ENCODE measurements at places on chromosomes 16 and 17. TPM values are rescaled to one million over a fixed set of nuclear protein-coding genes. Genes with fewer than 3 reads are reported as not detected.

DNA sequence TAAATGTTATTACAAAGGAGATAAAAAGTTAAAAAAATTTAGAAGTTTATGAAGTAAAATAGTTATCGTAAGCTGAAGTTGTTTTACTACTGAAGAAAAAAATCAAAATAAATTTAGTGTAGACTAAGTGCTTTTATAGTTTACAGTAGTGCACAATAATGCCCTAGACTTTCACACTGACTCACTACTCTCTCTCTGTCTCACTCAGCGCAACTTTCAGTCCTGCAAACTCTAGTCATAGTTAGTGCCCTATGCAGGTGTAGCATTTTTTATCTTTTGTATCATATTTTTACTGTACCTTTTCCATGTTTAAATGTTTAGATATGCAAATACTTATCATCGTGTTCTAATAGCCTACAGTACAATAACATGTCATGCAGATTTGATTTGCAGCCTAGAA is 17.7 kb upstream of the TOM1L1 start:
- DNase-seq, result no peak

DNA sequence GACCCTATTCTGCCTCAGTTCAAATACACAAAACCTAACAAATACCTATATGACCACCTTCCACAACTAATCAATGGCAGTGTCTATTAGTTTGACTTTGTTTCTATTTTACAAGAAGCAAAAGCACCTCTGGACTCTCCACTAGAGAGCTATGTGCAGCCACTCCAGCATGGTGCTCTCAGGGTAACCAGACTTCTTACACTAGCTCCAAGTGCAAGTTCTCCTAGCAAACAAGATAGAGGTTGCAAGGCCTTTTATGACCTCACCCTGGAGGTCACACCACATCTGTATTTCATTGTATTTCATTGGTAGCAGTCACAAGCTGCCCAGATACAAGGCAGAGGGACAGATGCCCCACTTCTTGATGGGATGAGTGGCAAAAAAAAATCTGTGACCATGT is 8.3 kb upstream of the ZNF263 start:
- no peak for DNase-seq

GRCh38 chr16:84266451-84266850 is 26.6 kb upstream of the KCNG4 start:
- DNase-seq, result peak; percentile 71

- DNase-seq, result no peak
Measured at GRCh38 chr16:84423416-84423837, 55.1 kb downstream of the ATP2C2 start.

- no peak for DNase-seq
Measured at GRCh38 chr16:65746941-65747340, 619.5 kb upstream of the CDH5 start.

DNA sequence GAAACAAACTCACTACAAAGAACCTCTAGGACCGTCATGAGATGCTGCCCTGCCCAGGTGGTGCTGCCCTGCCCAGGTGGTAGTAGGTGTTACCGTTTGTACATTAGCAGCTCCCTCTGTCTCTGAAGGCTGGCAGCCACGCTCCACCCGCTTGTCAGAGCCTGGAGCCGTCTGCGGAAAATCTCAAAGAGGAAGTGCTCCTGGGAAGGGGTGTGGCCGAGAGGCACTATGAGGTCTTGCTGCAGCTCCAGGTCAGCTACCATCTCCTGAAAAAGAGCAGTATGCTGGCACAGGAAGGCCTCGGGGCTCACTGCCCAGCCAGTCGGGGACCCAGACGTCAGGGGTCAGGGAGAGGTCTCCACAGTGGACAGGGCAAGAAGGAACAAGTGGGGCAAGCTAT is 28.3 kb downstream of the ZNF276 start:
- no peak for DNase-seq

GRCh38 chr17:49223517-49224197 is 6.9 kb downstream of the PHOSPHO1 start:
- peak; percentile 37 for DNase-seq

DNA sequence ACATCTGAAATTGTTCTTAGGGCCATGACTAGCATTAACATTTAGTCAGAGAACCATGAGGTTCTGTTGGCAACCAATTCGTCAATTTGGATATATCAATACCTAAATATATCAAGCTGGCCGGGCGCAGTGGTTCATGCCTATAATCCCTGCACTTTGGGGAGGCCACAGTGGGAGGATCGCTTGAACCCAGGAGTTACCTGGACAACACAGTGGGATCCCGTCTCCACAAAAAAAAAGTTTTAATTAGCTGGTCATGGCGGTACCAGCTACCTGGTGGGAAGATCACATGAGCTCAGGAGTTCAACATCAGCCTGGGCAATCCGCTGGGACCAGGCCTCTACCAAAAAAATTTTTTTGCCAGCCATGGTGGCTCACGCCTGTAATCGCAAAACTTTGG is 8.4 kb downstream of the YWHAE start:
- DNase-seq, result no peak

GRCh38 chr17:27540318-27541101 is 84.3 kb downstream of the KSR1 start:
- peak; percentile 62 for DNase-seq

DNA sequence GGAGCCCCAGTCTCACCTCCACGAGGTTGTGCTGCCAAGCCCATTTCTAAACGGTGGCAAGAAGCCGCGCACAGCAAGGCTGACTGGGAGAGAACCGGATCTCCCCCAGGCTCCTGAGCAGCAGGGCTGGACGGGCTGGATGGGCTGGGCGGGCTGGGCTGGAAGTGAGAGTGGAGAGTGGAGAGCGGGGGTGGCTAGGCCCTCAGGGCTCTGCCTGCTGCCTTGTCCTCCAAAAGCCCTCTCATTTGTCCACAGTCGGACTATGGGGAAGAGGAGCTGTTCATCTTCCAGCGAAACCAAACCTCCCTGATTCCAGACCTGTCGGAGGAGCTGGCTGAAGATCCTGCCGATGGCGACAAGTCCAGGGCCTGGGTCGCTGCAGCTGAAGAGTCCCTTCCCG is 3.2 kb downstream of the DNAAF8 start:
- no peak for DNase-seq

DNA sequence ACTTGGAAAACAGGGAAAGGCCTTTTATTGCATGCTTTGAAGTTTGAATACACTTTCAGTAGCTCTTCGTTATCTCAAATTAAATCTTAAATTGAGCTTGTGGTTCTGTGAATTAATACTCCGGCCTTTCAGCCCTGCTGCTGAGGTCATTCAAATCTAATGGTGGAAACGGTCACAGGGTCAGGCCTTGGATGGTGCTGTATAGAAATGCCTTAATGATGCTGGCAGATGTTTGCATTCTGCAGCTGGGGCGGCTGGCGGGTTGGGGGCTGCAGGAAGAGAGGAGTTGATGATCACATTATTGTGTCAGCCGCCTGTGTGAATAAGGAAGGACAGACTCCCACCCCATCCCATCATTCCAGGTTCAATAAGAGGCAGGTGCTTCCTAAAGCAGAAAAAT is 723.6 kb downstream of the WWOX start:
- no peak for DNase-seq

GRCh38 chr16:67241008-67241900 is 6.0 kb downstream of the FHOD1 start:
- DNase-seq, result no peak

DNA sequence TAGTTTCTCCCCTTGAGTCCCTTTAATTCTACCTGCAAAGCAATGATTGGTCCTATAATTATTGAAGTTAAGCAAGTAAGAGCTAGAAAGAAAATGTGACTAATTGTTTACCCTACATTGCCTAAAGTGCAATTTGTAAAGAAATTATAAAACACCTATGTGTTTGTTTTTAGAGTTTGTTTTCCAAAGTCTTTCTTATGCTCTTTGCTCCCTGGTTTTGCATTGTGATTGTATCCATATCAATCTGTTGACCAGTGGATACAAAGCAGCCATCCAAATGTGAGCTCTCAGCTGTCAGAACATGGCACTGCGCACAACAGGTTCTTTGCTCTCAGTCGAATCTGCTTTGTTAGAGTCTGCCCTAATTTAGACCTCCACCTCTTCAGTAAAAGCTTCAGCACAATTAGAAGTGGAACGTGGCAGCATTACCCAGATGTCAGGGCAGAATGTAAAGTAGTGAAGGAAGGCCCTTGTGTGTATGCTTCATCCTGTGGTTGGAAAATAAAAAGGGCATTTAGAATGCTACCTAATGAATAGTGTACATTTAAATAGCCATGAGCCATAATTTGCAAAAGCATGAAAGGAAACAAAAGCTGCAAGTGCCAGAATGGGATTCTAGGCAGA is 70.5 kb downstream of the AATF start:
- no peak for DNase-seq

DNA sequence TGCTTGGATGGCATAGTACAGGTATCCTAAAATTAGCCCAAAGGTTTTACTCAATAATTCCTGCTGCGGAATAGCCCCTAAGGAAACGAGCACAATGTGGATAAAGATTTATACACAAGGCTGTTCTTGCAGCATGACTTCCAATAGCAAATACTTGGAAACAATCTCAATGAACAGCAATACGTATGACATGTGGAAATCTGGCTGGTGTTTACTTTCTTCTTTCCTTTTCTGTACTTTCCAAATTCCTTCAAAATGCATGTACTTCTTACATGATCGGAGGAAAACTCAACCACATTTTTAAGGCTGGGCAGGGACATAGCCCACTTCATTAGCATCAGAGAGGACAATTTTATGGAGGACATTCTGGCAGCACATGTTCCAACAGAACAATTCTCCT is 86.6 kb downstream of the C16orf95 start:
- no peak for DNase-seq

- no peak for DNase-seq
Measured at GRCh38 chr17:1617620-1618174, 10.9 kb downstream of the SLC43A2 start.

GRCh38 chr17:70208825-70209555 is 39.7 kb downstream of the KCNJ2 start:
- no peak for DNase-seq

GRCh38 chr16:70577256-70577698 is 53.7 kb downstream of the SF3B3 start:
- DNase-seq, result no peak

DNA sequence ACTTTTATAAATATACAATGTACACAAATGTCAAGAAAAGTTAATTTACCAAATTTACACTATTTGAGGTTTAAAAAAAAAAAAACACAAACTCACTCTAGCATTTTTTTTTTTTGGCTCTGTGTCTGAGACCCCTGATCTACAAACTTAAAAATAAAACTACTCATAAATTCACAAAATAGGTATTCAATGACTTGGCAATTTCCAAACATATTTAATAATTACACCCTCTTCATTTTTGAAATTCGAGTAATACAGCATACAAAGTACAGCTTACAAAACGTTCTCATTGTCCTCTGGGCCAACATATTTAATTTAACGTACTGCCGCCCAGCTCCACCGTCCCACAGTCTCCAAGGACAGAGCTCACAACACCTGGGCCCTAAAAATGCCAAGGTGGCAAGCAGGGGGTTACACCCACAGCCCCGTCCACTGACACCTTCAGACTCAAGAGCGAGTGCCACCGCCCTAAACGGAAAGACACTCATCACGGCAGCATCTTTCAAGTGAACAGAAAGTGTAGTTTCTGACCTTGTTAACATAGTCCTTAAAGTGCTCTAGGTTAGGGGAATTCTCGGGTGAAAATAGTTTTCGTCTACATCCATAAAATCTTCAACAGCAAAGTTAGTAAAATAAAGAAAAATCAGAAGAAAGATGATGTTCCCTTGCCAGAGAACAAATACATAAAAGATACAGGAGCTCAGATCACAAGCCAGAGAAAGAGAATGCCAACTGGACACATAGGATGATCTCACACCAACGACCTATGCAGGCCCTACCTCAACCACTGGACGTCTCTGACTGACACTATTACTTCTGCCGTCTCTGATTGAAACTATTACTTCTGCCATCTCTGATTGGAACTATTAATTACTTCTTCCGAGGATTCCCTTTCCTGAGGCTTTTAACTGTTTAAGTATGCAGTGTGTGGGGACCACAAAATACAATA is 4.2 kb downstream of the ADCY9 start:
- no peak for DNase-seq

DNA sequence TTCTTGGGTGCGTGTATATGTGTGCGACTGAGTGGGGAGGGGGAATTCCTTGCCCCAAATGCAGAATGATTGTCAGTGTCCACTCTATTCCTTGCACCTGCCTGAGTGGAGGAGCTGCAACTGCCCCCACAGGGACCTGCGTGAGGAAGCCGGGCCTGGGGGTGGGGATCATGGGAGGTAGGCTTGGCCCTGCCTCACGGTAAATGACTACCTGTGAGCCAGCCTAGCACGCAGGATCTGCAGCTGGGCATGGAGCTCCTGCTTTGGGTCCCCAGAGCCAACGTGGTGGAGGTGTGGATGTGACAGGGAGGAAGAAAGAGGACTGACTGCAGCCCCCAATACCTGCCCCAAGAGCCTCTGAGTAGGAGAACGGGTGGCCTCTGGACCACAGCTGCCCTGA is 77.0 kb upstream of the GAS7 start:
- DNase-seq, result no peak

DNA sequence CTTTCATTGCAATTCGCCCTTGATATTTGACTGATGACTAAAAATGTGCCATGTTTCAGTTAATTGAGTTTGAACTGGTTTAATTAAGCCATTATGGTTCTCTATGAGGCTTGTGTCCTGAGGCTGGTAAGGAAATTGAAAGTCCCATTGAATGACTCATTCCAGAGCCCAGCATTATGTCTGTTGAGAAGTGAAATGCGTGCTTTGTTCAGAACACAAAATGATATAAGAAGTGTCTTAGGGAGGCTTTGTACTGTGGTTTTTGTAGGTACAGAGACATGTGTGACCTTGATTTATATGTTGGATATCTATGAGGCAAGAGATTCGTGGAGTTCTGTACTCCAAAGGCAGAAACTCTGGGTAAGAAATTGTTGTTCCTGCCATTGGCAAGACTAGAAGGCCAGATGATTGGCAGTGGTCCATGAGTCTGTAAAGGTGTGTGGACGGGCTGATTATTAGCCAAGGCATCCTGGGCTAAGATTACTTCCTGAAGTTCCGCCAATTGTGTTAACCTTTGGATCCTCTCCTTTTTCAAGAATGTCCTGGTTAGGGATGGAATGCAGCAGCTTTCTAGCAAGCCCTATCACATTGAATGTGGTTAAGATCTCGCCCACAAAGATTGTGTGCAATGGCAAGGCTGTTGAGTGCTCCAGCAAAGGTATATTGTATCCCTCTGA is 103.7 kb downstream of the NPIPB5 start:
- no peak for DNase-seq

Gene ALDH3A1
- 0.51 TPM for polyA plus RNA-seq

Gene NFAT5
- 17.8 TPM for polyA plus RNA-seq

Gene CALB2
- 44.1 TPM for polyA plus RNA-seq

Gene MPP2
- polyA plus RNA-seq, result 38.3 TPM

Gene PARD6A
- polyA plus RNA-seq, result 20.5 TPM

Gene PDE6G
- 2.0 TPM for polyA plus RNA-seq

Gene USP43
- 6.0 TPM for polyA plus RNA-seq

Gene CLEC3A
- 0.49 TPM for polyA plus RNA-seq

Gene SLC52A1
- polyA plus RNA-seq, result 0.38 TPM

Gene VASN
- 10.8 TPM for polyA plus RNA-seq

Gene CHST4
- 0.27 TPM for polyA plus RNA-seq

Gene PYDC1
- polyA plus RNA-seq, result 0.86 TPM

Gene PRKCB
- polyA plus RNA-seq, result 108 TPM

Gene NPIPA8
- 5.6 TPM for polyA plus RNA-seq
